MG63 (cell line): ENCODE measurements at places on chromosomes 13 and 19.
A peak's percentile ranks its signal among the peaks of the same experiment; 100 is the strongest.

DNA sequence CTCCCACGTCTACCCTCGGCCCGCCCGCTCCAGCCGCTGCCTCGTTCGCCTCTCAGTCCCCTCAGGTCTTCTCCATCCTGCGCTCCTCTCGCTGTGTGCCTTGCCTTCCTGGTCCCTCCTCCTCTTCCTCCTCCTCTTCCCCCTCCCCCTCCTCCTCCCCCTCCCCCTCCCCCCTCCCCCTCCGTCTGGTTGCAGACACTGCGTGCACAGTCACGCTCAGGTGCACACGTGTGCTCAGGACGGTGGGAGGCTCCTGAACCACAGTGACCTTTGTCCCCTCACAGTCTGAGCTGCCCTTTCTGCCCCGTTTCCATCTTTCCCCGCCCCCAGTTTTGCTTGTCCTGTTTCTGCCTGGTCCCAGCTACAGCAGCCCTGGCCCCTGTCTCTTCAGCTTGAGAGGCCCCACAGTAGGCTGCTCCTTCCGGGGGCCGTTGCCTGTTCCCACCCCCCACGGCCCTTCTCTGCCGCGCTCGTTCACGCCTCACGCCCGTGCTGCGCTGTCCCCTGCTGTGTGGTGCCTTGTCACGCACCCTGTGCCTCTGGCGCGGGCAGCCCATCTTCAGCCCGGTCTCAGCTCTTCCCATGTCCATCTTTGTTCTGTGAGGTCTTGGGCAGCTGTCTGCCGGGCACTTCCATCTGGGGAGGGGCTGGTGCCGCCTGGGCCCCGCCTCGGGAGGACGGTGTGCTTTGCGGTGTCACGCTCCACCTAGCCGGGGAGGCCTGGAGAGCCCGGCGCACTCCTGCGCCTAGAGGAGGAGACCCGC, 13.8 kb upstream of the RPS15 start:
- DNase-seq = no peak

DNA sequence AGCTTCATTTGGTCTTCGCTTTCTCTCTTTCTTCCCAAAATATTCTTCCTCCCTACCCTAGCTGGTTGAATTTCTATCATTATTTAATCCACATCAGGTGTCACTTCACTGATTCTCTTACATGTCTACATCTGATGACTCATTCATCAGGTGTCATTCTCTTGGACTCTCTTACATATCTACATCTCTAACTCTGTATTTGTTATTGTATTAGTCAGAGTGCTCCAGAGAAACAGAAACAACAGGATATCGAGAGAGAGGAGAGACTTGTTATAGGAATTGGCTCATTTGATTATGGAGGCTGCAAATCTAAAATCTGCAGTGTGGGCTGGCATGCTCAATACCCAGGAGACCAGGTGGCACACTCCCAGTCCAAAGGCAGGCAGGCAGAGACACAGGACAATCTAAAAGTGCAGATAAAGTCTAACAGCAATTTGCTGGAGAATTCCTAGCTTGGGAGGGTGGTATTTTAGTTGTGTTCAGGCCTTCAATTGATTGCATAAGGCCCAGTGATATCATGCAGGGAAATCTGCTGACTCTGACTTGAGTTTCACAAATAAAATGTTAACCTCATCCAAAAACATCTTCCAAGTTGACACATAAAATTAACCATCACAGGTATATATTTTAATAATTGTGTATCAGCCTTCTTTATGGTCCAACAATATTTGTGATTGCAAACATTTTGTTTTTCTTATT, 541.4 kb upstream of the SLITRK5 start:
- DNase-seq = no peak

DNA sequence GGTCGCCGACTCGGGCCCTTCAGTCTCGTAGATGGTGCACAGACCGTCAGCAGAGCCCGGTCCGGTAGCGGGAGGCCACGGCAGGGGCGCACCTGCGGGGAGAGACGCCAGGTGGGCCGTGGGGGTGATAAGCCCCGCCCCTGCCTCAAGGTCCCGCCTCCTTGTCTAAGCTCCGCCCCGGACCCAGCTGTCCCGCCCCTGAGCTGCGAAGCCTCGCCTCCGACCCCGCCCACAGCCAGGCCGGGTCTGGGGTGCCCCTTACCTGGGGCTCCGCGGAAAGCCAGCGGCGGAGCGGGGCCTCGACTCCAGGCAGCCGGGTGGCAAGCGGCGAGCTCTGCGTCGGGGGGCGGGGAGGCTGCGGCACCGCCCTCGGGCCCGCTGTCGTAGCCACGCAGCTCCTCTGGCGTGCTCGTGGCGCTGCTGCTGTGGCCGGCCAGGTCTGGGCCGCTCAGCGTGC, 4.7 kb downstream of the PRR36 start:
- DNase-seq = peak; percentile 70

- no peak for DNase-seq
These were observed 17.2 kb upstream of the EMC10 start for GRCh38 chr19:50459067-50459456.

DNA sequence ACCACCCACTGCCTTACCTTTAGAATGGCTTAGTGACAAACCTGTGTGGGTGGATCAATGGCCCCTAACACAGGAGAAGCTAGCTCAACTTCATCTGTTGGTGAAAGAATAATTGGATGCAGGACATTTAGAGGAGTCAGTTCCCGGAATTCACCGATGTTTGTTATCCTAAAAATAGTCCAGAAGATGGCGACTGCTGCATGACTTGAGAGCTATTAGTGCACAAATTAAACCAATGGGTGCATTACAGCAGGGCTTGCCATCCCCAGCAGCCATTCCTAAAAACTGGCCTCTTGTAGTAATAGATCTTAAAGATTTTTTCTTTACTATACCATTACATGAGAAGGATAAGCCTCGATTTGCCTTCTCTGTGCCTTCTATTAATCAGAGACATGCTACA, 46.8 kb upstream of the ZNF726 start:
- DNase-seq = no peak

DNA sequence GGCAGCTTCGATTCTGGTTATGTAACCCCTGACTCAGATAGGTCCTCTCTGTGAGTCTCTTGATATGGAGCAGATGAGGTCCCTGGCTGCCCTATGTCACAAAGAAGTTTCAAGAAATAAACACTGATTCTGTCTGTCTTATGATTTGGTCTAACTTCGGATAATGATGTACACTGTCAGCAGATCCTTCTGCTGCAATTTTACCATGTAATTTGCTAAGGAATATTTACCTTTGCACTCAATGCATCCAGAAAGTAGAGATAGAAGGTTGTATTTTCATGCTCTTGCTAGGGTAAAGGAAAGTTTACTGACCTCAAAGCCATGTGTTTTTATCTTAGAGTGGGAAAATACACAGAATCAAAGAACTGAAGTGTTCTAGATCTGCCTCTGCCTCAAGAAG, 98.2 kb downstream of the KLF5 start:
- DNase-seq = no peak

DNA sequence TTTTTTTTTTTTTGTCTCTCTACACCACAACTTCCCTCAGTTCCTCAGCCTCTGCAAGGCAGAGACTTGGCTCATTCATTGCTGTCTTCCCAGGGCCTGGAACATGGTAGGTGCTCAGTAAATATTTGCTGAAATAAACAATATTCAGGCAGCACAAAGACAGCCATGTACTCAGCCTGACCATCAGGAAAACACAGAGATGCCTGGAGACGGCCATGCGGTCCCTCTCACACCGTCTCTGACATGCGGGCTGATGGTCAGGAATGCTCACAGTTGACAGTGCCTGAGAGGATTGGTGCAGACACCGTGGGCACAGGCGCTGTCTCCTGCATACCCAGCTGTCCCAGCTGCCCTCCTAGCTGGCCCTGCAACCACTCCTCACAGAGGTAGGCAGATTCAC, 924 bp downstream of the PRAM1 start:
- DNase-seq = no peak

DNA sequence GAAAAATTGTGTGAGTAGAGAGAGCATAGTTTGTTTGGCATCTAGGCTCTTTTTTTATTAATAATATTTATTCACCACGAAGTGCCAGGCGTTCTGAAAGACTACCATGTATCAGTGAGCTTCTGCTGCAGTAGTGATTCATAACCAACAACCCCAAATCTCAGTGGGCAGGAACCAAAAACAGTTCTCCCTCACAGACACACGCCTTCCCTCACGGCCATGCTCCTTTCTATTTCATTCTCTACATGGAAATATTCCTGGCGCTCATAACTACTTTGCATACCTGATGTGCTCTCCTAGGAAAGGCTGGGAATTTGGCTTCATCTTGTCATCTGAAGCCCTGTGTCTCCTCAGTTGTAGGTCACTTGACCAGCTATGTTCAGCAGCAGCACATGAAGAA, 26.6 kb upstream of the AMER2 start:
- DNase-seq = no peak

GRCh38 chr13:104487006-104487405, 1420.8 kb upstream of the SLC10A2 start:
- no peak for DNase-seq

GRCh38 chr19:41376998-41377365, 649 bp downstream of the TMEM91 start:
- DNase-seq = no peak

- peak; percentile 63 for DNase-seq
These were observed 586 bp downstream of the LIG1 start for GRCh38 chr19:48169578-48169938.

GRCh38 chr13:79989217-79989661, 351.7 kb downstream of the SPRY2 start:
- DNase-seq = no peak

DNA sequence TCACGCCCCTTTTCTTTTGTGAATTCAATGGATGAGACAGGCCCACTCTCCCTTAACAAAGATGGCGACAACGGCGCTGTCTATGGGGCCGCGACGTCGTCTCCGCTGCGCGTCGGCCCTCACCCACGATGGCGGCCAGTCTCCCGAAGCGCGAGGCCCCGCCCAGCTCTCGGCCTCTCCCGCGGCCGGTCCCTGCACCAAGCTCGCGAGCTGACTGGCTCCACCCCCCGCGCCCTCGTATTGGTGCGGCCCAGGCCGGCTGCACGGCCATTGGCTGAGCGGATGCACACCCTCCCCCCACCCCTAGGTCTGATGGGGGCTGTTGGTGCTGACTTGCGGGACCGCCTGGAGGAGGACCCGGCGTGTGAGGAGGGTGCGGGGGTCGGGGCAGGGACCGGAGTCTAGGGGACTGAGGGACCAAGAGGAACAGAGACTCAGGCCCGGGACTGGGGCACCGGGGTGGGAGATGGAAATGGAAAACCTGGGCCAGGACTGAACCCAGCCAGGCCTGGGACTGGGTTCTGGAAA, 4.8 kb downstream of the SPHK2 start:
- DNase-seq = no peak

DNA sequence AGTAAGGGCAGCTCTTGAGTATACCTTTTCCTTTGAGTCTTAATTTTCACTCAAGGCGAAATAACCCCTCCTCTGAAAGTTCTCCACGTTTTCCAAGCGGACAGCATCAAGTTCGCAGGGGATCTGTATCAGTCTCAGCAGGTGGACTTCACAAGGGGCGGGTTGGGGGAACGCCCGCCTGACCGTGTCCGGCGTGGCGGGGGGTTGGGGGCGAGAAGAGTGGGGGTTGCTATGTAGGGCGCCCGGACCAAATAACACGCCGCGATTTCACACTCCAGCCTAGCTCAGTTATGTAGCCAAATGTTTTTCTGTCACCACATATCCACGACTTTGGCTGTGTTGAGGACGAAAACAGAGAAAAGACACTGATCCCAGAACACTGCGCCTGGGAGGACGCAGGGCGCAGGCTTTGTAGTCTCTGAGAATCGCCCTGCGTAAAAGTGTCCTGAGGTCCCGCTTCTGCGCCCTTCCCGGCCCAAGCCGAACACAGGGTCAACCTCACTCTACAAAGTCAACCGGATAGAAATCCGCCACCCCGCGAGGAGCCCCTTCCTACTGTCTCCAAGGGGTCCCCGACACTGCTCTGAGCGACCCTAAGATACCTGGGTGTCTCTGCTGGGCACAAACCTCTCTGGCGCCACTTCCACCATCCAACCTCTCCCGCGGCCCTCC, 524 bp downstream of the RUBCNL start:
- DNase-seq = no peak

GRCh38 chr13:63628310-63628709, 2212.7 kb upstream of the PCDH20 start:
- no peak for DNase-seq

DNA sequence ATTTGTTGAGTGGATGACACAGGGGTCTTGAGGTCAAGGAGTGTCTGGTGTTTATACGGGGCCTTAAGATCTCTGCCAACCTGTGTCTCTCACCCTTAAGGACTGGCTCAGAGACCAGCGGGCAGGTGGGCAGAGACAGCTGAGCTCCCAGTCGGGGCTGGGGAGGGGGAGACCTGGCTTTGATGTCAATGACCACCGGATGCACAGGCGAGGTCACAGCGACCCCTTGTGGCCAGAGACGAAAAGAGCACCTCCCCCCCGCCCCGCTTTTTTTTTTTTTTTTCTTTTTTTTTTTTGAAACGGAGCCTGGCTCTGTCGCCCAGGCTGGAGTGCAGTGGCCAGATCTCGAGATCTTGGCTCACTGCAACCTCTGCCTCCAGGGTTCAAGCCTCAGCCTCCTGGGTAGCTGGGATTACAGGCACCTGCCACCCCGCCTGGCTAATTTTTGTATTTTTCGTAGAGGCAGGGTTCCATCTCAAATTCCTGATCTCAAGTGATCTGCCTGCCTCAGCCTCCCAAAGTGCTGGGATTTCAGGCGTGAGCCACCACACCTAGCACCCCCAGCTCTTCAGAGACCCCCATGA, 12.1 kb upstream of the KLK14 start:
- DNase-seq = no peak

DNA sequence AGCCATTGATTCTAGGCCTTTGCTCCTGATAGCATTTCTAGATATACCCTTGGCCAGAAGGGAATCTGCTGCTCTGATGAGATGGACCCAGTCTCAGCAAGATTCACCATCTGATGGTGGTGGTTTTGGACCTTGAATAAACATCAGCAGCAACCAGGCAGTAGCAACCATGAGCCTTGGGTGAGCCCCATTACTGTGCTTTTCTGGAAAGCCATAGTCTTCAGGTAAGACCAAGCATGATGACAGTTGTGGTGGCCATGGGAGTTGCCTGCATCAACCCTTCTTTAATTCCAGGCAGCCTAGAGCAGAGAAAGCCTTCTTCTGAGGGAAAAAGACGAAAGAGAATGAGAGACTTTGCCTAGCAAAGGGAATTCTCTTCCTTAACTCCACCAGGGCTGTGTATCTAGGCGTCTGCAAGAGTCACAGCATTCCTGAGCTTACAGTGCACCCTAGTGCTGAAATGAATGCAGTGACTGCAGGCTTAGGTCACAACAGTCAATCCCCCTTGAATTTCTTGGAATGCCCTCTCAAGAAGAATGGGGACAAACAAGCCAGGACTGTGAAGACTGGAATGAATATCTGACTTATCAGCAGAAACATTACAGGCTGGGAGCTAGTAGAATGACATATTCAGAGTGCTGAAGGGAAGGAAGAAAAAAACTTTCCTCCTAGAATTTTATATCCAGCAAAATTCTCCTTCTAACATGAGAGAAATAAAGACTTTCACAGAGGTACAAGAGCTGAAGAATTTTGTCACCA, 942.4 kb upstream of the PCDH20 start:
- DNase-seq = peak; percentile 23

DNA sequence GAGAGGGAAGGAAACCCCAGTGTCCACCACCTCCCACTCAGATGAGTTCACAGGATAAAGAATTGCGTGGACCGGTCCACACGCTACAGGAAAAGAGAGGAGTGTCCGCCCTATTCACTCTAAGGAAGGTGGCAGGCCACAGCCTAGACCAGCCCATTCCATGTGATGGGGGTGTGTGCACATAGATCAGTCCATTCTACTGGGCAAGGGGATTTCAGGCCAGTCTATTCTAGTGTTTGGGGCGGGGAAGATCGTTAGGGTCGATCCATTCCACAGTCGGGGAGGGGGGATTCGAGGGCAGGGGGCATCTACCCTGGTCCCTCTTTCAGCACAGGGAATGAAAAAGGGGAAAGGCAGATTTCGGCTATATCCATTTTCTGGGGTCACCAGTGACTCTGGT, 7.8 kb downstream of the FIZ1 start:
- no peak for DNase-seq

GRCh38 chr19:30254158-30254557, 118.0 kb upstream of the ZNF536 start:
- DNase-seq = no peak
